ENCODE measurements at places on chromosomes 6 and 20.
A peak's percentile ranks its signal among the peaks of the same experiment; 100 is the strongest.

- DNase-seq, result peak; percentile 79
These were observed 50.9 kb downstream of the SNRNP48 start for GRCh38 chr6:7640607-7641577.

- DNase-seq, result no peak
These were observed 22.4 kb upstream of the CALHM6 start for GRCh38 chr6:116438590-116439448.

GRCh38 chr6:1215884-1216487, 95.9 kb upstream of the FOXQ1 start:
- DNase-seq, result no peak

GRCh38 chr6:25476126-25476525, 175.9 kb upstream of the SCGN start:
- DNase-seq, result peak; percentile 46

GRCh38 chr6:110748453-110748852, 66.8 kb downstream of the CDK19 start:
- peak; percentile 14 for DNase-seq

- DNase-seq, result no peak
These were observed 27.0 kb upstream of the SLC22A2 start for GRCh38 chr6:160285541-160286105.

GRCh38 chr6:5764401-5764955, 242.2 kb downstream of the NRN1 start:
- no peak for DNase-seq

DNA sequence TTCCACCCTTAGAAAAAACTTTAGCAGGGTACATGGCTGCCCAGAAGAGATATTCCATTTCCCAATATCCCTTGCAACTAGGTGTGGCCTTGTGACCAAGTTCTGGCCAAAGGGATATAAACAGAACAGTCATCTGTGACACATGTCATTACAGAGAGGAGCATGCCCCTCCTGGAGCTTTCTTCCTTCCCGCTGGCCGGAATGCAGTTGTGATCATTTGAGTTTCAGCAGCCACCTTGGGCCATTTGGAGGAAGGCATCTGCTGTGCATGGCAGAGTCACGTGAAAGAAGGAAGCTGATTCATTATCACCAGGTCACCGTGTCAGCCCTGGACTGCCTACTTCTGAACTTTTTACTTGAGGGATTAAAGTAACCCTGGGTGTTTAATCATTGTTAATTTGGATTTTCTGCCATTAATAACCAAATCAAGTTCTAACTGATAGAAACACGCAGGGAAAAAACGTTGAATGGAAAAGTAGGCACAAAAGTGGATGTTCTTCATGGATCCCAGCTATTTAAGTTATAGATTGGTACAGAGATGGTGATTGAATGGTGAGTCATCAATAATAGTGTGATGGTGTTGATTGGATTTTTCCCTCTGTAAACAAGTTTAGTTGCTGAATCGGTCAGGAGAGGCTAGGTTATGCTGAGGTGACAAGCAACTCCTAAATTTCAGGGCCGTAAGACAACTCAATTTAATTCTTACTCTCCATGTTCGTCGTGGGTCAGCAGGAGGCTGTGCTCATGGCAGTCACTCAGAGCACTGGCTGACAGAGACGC, 80.7 kb upstream of the CCDC167 start:
- DNase-seq, result peak; percentile 17

GRCh38 chr6:79042088-79042798, 35.8 kb downstream of the PHIP start:
- DNase-seq, result no peak

GRCh38 chr6:37099442-37099841, 70.5 kb upstream of the PIM1 start:
- no peak for DNase-seq

DNA sequence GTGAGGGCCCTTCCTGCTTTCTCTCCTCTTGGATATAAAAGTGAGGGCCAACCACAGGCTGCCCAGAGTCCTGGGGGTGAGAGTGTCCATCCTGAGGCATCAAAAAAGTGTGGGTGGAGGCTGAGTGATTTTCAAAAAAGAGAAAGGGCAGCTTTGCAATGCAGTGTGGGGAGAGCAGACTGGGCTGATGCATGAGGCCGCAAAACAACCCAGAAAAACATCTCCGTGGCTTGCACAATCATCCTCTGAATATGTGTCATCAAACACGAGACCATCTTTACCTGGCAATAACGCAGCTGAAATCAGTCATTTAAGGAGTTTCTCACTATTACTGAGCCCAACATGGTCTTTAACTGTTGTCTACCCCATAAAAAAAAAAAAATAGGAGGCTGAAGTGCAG, 191.2 kb upstream of the SOX4 start:
- DNase-seq, result peak; percentile 41

GRCh38 chr6:130575557-130575956, 209.7 kb downstream of the TMEM200A start:
- no peak for DNase-seq

DNA sequence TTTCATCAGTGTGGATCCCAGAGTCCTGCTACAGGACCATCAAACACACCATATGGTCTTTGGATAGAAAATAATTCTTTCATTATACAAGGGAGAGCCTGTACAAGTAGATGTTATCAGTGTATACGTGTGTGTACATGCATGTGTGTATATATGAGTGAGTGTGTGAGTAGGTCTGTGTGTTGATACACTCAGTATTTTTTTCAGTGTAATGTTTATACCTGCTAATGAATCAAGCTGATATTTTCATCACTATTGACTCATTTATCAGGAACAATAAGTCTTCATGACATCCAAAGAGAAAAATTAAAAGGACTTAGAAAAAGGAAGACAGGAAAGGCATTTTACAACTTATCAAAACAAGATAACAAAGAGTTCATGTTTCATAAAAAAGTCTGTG, 66.5 kb downstream of the EPM2A start:
- DNase-seq, result no peak

Data from EL (cell line).